Epithelial cell of esophagus (primary cell): ENCODE measurements at places on chromosomes 3 and 15.

DNA sequence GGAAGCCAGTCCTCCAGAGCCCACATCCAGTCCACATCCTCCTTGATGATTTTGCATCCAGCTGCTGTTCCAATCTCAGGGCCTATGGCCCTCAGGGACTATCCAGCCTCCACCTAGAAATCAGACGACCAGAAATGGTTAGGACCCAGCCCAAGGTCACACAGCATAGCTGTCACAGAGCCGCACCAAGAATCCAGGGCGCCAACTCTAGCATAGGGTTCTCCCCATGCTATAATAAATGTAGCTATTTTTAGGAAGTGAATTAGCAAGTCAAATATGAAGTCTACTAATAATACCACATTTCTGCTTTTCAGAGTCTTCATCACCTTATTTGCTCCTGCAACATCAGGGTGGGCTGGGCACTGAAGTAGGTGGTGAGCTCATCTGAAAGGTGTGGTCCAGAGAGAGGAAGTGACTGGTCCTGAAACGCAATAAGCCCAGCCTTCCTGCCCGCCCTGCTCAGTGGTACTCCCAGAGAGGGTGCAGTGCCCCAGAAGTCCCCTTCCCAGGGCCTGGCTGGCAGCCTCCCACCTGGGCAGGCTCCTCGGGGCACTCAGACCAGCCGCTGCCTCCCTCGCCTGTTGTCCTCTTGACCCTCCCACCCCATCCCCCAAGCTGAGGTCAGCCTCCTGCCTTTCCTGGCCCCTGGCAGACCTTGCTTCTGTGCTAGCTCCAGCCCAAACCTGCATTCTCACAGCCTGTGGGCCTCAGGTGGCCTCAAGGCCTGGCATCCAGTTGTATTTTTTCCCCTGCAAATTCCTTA, 17.6 kb upstream of the CYP11A1 start:
- DNase-seq, result peak; percentile 98

- no peak for DNase-seq
Observed at GRCh38 chr3:122008166-122008565, 13.9 kb downstream of the ILDR1 start.

DNA sequence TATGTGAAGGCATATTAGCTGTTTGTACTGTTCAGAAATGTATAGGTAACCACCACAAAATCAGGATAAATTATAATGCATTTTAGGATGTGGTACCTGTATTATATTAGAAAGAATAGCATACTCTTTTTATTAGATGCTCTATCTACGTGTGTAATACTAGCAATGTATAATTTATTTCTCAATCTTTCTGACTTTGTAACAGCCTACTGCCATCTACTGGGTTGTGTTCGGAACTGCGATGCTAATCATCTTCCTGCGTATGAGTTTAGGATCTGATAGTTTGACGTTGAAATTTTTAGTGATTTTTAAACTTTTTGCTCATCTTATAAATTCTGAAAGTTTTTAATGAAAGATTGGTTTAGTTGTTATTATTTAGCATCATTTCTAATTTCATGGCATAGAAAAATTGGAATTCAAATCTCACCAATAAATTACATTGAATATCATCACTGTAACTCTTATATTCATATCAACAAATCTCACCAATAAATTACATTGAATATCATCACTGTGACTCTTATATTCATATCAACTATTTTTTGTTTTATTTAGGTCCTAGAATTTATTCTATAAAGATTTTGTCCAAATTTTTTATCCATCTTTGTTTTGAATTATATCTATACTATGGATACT, 322.7 kb upstream of the ZNF717 start:
- DNase-seq, result peak; percentile 66

- DNase-seq, result peak; percentile 70
Observed at GRCh38 chr3:196073255-196073753, 8.6 kb downstream of the TFRC start.

GRCh38 chr15:77064539-77065308, 6.2 kb downstream of the TSPAN3 start:
- peak; percentile 84 for DNase-seq

GRCh38 chr3:134072881-134073582, 43.3 kb upstream of the SLCO2A1 start:
- no peak for DNase-seq

DNA sequence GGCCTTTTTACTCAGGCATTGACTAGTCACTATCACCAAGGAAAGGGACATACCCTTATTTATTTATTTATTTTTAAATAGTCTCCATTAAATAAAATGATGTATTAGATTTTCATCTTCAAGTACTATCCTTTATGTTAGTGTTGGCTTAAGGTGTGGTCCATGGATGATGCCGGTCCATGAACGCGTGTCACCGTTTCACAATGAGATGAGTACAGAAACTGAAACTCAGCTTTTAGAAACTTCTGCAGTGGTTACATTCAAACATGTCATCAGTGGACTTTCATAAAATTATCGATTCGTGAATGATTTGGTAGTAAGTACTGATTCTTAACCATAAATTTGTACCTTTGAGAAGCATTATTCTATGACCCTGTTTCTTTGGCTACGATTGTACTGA, 166.6 kb downstream of the SATB1 start:
- no peak for DNase-seq
